ENCODE measurements at places on chromosomes 11 and 22.

DNA sequence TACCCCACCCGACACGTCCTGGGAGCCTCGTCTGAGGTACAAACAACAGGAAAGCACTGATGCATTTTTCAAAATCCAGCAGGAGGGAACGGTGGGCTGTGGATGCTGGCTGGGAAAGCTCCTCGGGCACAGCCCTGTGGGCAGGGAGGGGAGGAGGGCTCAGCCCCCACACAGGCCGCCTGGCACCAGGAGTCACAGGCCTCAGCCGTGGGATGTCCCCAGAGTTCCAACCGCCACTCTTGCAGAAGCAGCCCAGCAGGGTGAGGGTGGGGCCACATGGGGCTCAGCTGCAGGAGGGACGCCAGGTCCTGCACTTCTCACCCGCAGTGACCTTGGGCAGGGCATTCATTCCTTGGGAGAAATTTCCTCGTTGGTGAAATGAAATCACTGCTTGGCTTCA, 274.6 kb downstream of the BRD1 start:
- DNase-seq, result no peak

- DNase-seq, result no peak
These were observed 116.3 kb upstream of the RCN1 start for GRCh38 chr11:31974366-31975136.

- DNase-seq, result no peak
These were observed 3.2 kb upstream of the FLI1 start for GRCh38 chr11:128690665-128691101.

DNA sequence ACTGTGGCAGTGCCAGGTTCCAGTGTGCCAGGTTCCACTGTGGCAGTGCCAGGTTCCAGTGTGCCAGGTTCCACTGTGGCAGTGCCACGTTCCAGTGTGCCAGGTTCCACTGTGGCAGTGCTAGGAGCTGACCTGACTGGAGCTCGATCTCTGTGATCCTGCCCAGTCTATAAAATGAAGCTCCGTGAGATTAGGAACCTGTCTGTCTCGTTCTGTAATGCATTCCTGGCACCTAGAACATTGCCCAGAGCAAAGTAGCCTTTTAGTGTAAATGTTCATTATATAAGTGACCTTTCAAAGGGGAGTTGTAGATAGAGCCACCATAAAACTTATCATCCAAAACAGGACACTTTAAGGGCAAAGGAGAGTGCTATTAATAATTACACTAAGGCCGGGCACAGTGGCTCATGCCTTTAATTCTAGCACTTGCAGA, 36.0 kb downstream of the ART5 start:
- DNase-seq, result no peak

DNA sequence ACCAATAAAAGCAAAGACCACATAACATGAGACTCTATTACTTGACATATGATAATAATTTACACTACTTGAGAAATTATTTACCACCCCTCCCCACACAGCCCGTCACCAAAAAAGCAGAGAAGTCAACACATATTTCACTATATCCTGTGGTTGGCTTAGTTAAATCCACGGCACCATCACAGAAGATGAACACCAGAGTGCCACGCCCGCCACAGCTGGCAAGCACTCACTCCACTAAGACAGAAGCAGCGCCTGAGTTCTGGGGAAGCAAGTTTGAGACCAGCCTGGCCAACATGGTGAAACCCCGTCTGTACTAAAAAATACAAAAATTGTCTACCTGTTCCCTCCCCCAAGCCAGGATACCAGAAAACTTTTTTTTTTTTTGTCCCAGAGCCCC, 53.1 kb downstream of the PACSIN2 start:
- no peak for DNase-seq

- no peak for DNase-seq
These were observed 59.7 kb downstream of the MICAL3 start for GRCh38 chr22:17964643-17965042.

GRCh38 chr22:19480173-19480568, 451 bp downstream of the CDC45 start:
- no peak for DNase-seq

DNA sequence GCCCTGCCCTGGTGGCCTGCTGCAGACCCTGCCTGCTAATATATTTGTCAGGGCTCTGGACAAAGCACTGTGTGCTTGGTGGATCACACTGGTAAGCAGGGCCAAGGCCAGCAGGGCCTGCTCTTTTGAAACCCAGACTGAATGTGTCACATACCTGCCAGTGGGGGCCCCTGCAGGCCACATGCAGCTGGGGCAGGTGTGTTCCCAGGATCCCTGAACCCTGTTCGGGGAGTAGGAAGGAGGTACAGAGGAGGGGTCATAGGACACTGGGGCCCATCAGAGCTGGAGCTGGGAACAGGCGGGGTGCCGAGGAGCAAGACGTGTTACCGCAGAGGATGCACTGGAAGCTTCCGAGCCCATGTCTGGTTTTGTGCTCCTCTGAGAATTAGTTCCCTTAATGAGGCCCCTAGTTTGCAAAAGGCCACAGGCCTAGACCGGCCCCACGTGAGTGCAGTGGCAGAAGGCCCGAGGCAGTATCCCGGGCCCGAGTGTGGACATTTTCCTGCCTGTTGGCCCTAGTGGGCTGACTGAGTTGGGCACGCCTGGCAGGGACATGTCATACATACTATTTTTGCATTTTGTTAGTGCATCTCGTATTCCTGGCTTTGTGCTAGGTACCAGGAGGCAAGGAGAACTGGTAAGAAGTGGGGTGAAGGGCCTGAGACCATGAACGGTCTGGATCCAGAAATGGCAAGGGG, 11.2 kb upstream of the ACR start:
- DNase-seq, result no peak

Data from stimulated activated CD8-positive, alpha-beta memory T cell treated with anti-CD3 and anti-CD28 coated beads, Interleukin-7, amount 100 ng/mL, for 4 hours (primary cell).